ENCODE measurements at places on chromosomes 6 and 20.

DNA sequence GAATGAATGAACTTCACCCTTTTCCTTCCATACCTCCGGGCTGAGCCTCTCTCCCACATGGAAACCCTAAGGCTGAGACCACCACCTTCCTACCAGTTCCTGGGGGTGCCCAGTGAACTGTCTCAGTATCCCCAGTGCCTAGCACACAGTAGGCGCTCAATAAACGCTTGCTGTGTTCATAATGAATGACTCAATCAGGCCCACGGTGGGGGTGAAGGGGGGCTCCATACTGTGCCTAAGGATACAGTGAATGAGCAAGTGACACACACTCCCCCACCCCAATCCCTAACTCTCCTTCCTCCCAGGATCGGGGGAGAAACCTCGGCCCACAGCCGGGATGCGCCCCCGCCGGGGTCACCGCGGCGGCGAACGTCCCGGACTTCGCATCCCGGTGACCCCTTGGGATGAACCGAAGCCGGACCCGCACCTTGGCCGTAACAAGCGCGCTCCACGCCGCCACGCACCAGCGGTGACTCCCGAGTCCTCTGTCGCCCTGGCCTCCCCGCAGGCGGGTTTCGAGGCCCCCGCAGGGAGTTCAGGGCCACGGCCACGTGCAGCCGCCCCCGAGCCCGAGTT, 592 bp downstream of the KCNG1 start:
- no peak for DNase-seq

GRCh38 chr6:139147628-139148027, 12.7 kb downstream of the HECA start:
- DNase-seq, result no peak

- no peak for DNase-seq
Measured at GRCh38 chr6:149138699-149139294, 178.7 kb upstream of the TAB2 start.

DNA sequence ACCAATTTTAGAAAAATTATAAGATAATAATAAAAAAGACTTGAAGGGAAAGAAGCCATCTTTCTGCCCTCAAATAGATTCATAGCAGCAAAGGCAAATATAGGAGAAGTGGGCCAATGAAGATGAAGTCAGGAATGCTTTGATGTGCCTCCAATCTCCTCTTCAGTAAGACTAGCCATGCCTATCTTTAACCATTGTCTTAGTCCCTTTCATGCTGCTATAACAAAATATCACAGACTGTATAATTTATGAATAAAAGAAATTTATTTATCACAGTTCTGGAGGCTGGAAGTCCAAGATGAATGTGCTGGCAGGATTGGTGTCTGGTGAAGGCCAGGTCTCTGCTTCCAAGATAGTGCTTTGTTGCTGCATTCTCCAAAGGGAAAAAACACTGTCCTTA, 18.8 kb upstream of the SLC17A3 start:
- no peak for DNase-seq

GRCh38 chr6:35065870-35066269, 75.3 kb downstream of the TCP11 start:
- DNase-seq, result no peak

DNA sequence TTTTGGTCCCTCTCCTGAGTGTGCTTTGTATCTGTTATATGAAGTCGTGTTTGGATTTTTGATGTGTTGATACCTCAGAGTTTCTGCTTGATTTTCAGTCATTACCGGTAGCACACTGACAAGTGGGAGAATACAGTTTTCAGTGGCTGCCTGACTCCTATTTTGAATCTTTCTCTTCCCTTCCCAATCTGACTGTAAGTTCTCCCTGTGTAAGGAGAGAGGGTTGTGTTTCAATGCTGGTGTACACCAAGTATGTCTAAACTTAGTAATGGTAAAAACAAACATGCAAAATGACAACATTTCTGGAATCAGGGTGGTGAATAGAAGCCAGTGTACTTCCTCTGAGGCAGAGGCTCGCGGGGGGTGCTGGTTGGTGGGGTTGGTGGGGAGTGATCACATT, 103.4 kb downstream of the HIVEP1 start:
- DNase-seq, result no peak

DNA sequence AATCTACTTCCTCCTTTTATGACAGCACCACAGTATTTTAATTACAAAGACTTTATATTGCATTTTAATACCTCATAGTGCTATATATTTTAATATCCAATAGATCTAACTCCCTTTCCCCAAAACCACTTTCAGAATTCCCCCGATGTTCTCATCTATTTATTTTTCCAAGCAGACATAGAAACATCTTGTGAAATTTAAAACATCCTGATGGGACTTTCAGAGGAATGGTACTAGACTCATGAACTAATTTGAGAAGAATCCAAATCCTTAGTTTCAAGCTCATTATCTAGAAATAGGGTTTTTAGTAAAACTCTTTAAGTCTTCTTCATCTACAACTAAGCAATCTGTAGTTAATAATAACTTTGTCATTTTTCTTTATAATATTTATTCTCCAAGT, 97.0 kb downstream of the TRERF1 start:
- no peak for DNase-seq

DNA sequence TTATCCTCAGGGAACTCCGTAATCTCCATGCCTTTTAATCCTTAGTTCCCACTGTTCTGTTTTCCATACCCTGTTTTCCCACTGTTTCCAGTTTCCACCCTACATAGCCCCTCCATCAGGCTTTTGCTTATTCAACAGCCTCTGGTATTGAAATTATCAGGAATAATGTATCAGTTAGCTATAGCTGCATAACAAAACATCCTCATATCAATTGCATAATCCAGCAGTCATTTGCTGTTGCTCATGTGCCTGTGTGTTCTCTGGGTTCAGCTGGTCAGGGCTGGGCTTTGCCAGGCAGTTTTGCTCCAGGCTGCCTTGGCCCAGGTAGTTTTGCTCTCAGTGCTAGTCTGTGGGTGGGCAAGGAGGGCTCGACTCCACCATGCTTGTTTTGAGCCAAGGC, 94.3 kb upstream of the FOXA2 start:
- DNase-seq, result no peak

- DNase-seq, result no peak
Measured at GRCh38 chr6:48611332-48611731, 500.3 kb upstream of the PTCHD4 start.

- DNase-seq, result no peak
Measured at GRCh38 chr6:77972334-77972733, 319.5 kb downstream of the MEI4 start.

- no peak for DNase-seq
Measured at GRCh38 chr20:39049148-39049547, 87.0 kb downstream of the DHX35 start.

DNA sequence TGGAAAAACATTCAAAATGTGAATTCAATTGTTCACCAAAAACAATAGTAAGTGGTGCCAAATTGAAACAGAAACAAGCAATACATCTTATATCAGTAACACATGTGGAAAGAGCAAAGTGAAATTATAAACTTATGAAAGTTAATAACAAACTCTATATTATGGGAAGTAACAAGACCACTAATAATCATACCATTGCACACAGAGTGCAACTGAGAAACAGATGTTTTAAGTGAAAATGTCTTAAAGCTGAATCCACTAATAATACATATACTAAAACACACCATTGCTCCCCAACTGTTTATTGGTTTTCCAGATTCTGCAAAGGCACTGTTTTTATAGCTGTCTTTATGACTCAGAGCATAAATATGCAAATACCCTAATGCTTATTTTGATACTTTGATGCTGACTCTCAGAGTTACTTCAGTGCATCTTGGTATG, 292.3 kb downstream of the RFPL4B start:
- DNase-seq, result no peak

- no peak for DNase-seq
Measured at GRCh38 chr20:18431206-18431605, 35.6 kb downstream of the DZANK1 start.

GRCh38 chr6:168050225-168050880, 28.7 kb downstream of the FRMD1 start:
- DNase-seq, result no peak
